ENCODE measurements at places on chromosomes 1 and 21.

DNA sequence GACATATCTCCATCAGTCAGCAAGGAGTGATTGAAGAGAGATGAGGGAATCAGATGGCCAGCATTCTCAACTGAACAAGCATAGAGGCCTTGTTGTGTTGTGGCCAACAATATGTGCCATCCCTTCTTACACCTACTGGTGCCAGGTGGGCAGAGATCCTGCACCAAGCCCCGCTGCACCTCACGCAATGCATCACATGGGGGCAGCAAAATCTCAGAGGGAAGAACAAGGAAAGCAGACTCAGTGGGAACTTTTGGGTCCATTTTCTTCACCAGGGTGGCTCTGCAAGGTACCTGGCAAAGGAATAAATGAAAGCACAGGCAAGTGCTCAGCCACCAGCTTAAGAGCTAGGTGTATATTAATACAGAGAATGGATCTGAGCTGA is 33.2 kb downstream of the HSD3B2 start:
- DNase-seq: no peak

GRCh38 chr1:211738691-211739301 is 63.4 kb upstream of the NEK2 start:
- DNase-seq: peak; percentile 3

DNA sequence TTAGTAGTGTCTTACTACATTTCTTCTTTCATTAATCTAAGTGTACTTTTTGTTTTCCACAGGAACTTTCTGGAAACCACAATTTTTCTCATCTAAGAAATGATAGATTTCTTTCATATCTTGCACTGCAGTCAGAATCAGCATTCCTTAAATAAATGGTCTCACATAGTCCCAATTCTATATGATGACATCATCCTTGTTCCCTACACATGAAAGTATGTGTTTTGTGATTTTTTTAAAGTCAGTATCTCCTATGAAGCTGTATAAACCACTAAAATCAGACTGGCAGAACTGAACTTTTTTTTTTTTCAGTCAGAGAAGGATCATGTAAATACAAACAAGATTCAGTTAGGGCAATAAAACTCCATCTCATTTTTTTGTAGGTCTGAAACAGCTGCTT is 742.6 kb upstream of the CXADR start:
- DNase-seq: no peak

- no peak for DNase-seq
Measured at GRCh38 chr1:19960591-19960990, 18.8 kb downstream of the PLA2G2A start.

GRCh38 chr1:235563513-235564061 is 59.3 kb upstream of the B3GALNT2 start:
- DNase-seq: no peak

DNA sequence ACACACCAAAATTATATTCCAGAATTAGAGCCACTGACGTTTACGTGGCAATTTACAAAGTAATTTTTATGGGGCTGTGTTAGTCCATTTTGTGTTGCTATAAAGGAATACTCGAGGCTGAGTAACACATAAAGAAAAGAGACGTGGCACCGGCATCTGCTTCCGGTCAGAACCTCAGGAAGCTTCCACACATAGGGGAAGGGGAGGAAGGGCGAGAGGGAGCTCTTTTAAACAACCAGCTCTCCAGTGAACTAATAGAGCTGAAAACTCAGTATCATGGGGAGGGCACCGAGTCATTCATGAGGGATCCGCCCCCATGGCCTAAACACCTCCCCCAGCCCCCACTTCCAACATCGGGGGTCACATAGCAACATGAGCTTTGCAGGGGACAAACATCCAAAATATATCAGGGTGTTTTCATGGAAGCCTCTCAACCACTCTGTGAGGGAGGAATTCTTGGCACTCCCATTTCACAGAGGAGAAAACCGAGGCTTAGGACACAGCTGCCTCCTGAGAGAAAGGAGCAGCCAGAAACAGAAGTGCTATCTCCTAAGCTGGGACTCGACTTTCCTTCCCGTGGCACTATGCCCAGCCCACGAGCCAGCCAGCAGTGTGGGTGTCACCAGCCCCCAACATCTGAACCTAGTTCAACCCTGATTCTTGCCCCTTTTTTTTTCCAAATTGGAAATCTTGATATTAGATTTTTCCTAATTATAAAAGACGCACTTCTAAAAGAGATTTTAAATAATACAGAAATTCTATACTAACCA is 29.2 kb downstream of the MIS18A start:
- no peak for DNase-seq

GRCh38 chr1:177948336-177948972 is 21.4 kb downstream of the SEC16B start:
- peak; percentile 6 for DNase-seq

DNA sequence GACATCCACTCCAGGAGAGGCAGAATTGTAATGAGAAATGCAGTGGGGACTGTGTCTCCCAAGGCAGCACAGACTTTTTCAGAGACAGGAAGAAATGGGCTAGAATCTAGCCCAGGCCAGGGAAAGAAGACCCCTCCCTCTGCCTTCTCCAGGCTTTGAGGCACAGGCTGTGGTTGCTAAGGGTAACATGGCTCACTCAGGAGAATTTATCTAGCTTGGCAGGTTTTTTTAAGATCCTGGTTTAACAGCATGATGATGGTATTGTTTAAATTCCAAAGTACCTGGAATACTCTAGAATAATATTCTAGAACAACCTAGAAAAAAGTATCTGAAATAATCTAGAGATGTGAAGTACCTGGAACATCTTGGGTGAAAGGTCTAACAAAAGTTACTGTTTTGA is 125.6 kb downstream of the URB2 start:
- no peak for DNase-seq

DNA sequence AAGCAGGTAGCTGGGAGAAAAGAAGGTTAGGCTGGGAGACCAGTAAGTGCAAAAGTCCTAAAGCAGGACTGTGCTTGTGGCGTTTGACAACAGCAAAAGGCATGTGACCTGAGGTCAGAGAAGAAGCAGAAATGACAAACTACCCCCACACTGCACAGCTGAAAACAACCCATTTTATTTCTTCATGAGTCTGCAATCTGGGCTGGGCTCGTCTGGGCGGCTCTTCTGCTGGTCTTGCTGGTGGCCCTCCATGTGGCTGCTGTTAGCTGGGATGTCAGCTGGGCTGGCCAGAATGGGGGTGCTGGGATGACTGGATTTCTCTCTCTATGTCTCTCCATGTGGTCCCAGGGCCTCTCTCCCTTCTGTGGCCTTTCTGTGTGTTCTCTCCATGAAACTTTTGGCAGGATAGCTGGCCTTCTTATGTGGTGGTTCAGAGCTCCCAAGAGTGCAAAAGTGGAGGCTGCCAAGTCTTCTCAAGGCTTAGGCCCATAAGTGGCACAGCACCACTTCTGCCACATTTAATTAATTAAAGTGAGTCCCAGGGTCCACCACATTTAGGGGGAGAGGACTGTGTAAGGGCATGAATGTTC is 128.6 kb downstream of the RIPK4 start:
- DNase-seq: no peak

GRCh38 chr1:23527900-23528249 is 3.2 kb downstream of the E2F2 start:
- DNase-seq: no peak

- no peak for DNase-seq
Measured at GRCh38 chr1:67830928-67831830, 2.1 kb downstream of the GNG12 start.

DNA sequence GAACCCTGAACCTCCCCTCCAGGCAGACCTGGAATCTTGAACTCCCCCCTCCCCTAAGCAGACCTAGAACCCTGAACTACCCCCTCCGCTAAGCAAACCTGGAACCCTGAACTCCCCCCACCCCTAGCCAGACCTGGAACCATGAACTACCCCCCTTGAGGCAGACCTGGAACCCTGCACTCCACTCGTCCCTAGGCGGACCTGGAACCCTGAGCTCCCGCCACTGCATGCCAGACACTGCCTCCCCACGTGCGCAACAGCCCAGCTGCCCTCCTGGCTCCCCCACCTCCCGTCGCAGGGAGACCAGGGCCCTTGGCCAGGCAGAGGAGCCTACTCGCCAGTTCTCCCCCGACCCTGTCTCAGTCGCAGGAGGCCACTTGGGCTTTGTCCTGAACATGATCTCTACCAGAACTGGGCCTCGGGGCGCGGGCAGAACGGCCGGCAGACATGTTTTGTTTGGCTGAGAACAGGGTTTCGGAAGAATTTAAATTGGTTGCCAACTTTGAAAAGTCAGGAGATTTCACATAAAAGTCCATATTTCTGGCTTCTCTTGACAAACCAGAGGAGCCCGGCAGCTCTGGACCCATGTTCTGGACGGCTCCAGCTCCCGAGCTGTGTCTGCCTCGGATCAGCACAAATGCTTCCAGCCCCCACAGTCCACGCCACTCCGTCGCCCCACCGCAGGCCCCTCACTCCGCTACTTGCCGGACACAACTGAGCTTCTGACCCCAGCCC is 9.2 kb upstream of the PLEKHG5 start:
- DNase-seq: no peak

DNA sequence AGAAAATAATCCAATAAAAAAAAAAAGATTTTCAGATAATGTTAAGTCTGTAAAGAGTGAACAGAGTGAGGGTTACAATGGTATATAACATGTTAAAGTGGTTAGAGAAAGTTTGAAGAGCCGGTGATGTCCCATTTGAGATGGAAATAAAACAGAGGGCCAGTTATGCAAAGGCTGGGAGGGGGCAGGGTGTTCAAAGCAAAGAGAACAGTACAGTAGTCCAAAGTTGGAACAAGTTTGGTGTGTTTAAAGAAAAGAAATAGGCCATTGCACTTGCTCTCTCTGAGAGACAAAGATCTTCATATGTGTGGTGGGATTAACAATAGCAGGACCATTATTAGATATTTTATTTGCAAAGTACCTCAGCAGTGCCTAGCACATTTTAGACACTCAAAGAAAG is 179.5 kb upstream of the PKN2 start:
- no peak for DNase-seq

- no peak for DNase-seq
Measured at GRCh38 chr1:165117482-165117881, 239.0 kb downstream of the LMX1A start.

- no peak for DNase-seq
Measured at GRCh38 chr1:186915555-186915954, 86.8 kb downstream of the PLA2G4A start.

DNA sequence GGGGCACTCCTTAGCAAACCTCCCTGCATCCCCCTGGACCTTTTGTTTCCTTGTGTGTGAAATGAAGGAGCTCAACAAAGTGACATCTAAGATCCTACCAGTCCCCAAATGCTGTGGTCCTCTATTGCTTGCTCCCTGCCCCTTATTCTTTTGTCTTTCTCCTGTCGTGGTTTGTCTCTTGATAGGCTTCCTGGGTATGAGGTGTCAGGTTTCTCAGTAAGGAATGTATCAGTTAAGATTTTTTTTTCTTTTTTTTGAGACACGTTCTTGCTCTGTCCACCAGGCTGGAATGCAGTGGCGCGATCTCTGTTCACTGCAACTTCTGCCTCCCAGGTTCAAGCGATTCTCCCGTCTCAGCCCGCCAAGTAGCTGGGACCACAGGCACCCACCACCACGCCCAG is 16.8 kb downstream of the CNIH3 start:
- DNase-seq: no peak

GRCh38 chr1:38696371-38696770 is 163.2 kb downstream of the RRAGC start:
- DNase-seq: no peak

DNA sequence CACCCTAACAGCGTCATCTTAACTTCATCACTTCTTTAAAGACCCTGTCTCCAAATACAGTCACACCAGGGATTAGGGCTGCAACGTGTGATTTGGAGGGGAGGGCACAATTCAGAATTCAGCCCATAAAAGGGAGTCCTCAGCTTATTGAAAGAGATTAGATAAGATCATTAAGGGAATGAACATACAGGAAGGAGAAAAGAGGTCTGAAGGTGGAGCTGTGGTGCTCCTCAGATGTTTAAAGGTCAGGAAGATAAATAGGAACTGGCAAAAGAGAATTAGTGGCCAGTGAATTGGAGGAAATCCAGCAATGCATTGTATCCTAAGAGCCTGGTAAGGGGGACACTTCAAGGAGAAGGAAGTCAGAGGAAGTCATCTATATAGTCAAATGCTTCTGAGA is 113.5 kb downstream of the PROX1 start:
- DNase-seq: no peak

- DNase-seq: no peak
Measured at GRCh38 chr1:156746406-156746727, 5.1 kb downstream of the HDGF start.

- DNase-seq: no peak
Measured at GRCh38 chr1:71780681-71781080, 501.7 kb downstream of the NEGR1 start.

DNA sequence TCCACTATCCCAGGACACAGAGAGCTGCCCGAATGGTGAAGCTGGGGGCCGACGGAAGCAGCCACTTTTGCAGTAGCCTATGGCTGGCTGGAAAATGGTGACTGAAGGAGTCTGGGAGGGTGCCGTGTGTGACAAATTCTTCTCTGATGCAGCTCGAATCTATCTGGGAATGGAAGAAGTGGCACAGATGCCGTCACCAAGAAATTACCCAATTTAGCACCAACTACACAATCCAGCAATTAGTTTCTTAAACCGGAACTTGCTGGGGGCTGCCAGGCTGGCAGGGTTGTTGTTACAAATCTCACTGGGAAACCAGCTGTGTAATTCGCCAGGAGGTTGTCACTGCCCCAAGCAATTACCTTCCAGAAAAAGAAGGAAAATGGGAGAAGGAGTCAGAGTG is 18.0 kb downstream of the DLGAP3 start:
- DNase-seq: no peak

- DNase-seq: no peak
Measured at GRCh38 chr1:101119289-101119688, 93.7 kb upstream of the DPH5 start.

DNA sequence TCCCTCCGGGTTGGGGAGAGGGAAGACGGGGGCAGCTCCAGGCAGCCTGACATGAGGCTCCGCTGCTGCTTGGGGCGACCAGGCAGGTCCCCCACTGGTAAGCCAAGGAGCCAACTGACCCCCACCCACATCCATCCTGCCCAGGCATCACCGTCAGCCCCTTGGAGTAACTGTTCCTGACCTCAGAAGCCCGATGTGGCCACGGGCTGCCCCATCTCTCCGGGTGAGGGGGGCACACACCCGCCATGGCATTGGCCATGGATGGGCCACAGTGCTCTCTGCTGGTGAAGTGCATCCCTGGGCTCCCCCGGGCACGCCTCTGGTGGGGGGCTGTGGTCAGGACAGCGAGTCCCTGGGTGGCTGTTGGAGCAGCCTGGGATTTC is 100.0 kb downstream of the CRYAA start:
- DNase-seq: no peak

DNA sequence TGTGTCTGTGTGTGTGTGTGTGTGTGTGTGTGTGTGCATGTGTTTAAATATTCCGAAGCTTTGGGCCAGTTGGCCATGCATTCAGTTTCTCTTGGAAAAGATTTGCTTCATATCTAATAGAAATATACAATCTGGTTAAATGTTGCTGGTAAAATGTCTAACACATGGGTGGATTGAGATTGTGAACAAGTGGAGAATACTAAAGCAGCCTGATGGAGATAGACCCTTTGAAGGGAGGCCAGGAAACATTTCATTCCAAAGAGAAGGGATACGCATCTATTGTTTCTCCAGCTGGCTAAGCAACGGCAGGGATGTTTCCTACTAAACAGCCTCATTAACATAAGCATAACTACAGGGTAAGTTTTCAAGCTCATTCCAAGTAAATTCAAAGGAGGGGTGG is 257.5 kb upstream of the PTBP2 start:
- DNase-seq: no peak

- peak; percentile 9 for DNase-seq
Measured at GRCh38 chr1:11407301-11407994, 71.5 kb upstream of the DISP3 start.
